ENCODE measurements at places on chromosomes 1 and 21. TPM values are rescaled to one million over a fixed set of nuclear protein-coding genes. Genes with fewer than 3 reads are reported as not detected.

The XKR8 gene
- polyA plus RNA-seq = 5.0 TPM

The ARMH1 gene
- polyA plus RNA-seq = 20.0 TPM

- H3K4me1 ChIP-seq = no peaks in the 10 kb centered on the region
- no peak overlapping the region for H3K27ac ChIP-seq
- H3K4me3 ChIP-seq = no peak overlapping the region
- no peaks in the 10 kb centered on the region for H3K27me3 ChIP-seq
- DNase-seq = no peak
- H3K36me3 ChIP-seq = no peaks in the 10 kb centered on the region
Measured at GRCh38 chr1:52192024-52192423, 50.1 kb downstream of the ZFYVE9 start.

DNA sequence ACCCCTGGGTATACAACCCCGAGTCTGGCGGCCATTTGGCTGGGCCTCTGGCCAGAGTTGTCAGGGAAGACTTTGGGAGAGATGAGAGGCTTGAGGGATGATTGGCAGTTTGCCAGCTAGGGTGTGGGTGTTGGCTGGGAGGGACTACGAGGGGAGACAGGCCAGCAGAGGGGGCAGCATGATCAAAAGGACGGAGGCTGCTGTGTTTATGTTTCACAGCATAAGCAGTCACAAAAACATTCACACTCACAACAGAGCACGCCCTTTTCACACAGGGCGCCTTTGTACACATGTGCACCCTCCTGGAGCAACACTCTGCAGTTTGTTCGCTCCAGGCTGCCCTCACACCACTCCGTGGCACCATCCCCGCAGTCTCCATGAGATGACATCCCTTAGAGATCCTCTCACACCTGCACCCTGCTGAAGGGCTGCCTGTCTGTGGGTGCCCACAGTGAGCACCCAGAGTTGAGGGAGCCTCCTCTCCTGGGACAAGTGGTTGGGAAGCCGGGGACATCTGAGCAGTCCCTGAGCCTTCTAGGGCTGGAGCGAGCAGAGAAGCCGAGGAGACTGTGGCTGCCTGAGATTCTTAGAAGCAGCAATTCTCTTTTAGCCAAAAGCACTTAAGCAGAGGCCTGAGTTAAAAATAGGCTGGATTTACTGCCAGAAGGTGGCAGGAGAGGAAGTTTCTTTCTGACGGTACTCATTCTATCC is 15.4 kb downstream of the EFNA3 start:
- no peak overlapping the region for H3K27ac ChIP-seq
- no peak for DNase-seq
- H3K4me1 ChIP-seq = peaks cover 8% of the 10 kb centered on the region
- no peaks in the 10 kb centered on the region for H3K27me3 ChIP-seq

GRCh38 chr21:34008618-34009017 is 64.8 kb upstream of the MRPS6 start:
- H3K4me3 ChIP-seq = no peak overlapping the region
- no peaks in the 10 kb centered on the region for H3K27me3 ChIP-seq
- no peak overlapping the region for H3K27ac ChIP-seq
- H3K4me1 ChIP-seq = no peaks in the 10 kb centered on the region
- no peak for DNase-seq

DNA sequence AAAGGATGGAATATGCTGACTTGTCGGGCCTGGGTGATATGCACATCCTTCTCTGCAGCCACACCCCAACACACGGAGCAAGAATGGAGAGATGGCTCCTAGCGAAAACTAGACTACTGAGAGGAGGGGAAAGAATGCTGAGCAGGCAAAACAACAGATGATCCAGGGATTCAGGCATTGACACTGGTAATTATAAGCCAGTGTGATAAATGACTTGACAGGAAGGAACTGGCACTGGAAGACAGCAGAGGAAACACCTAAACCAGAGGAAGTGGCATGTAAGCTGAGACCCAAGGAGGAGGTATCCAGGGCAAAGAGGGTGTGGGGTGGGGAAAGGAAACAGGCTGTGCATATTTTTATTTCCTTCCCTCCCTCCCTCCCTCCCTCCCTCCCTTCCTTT is 31.7 kb upstream of the KHDRBS1 start:
- H3K4me3 ChIP-seq = peak overlapping the region; percentile 47
- no peaks in the 10 kb centered on the region for H3K27me3 ChIP-seq
- H3K27ac ChIP-seq = peak overlapping the region; percentile 93
- peaks cover 38% of the 10 kb centered on the region for H3K4me1 ChIP-seq

DNA sequence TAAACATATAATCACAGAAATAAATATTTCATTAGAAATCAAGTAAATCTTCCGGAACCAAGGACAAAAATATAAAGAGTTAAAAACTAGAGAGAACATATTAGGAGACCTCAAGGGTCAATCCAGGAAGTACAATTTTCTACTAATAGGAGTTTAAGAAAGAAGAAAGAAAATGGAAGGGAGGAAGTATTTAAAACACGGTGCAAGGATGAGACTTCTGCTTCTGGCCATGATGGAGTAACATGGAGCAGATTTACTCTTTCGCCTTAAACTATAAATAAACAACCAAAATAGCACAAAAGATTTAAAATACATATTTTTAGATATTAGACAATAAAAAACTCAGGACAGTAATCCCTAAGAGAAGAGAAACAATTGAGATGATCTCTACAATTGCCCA is 12.6 kb upstream of the IFNAR1 start:
- H3K27me3 ChIP-seq = no peaks in the 10 kb centered on the region
- no peak overlapping the region for H3K27ac ChIP-seq
- H3K4me3 ChIP-seq = no peak overlapping the region
- no peak for DNase-seq

Data from naive B cell (primary cell).